ENCODE measurements at places on chromosomes 2 and 18.

DNA sequence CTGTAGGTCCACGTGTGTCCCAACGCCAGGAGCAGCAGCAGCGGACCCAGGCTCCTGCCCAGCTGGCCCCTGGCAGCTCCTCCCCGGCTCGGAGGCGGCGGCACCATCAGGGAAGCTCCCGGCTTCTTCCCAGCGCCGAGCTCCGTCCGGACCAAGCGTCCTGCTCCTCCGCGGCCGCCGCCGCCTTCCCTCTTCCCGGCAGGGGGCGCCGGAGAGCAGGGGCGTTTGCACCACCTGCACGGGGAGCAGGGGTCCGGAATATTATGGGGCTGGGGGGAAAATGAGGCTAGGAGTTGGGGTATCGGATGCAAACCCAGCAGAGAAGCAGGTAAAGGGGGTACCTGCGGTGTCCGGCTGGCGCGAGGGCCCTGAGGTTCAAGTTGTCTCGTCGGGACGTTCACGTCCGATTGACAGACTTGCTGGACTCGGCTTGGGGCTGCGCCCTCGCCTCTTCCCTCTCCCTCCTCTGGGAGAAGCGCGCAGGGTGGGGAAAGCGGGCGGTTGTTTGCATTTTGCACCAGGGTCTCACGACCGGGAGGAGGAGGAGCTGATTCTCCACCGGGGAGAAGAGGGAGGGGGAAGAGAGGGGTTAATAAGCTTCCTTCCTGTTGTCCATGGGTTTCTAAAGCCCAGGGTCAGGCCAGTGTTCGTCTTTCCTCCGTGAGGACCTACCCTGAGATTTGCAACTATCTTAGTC, at the start of gene CCBE1:
CCBE1 (minus strand) TSS at position 188 of the 697 bp plus-strand sequence.
- peak; percentile 71 for DNase-seq

GRCh38 chr2:140442319-140442718, 1662.1 kb upstream of the NXPH2 start:
- no peak for DNase-seq

GRCh38 chr18:5611221-5611620, 67.4 kb upstream of the EPB41L3 start:
- DNase-seq: no peak

DNA sequence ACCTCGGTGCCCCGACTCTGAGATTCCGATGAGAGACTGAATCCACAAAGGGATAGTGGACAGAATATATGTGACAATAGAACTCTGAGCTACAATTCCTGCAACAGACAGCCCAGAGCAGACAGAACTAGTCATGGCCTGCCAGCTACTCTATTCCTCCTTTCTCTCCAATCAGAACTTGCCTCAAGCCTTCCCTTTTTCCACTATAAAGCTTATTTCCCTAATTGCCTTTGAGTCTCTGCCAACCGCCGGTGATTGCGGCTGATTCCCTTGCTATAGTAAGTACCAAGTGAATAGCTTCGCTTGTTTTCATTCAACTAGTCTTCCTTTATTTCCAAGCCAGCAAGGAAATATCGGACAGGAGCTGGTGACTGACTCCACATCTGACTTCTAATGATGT, 96.8 kb downstream of the DSC3 start:
- DNase-seq: no peak

- peak; percentile 33 for DNase-seq
Observed at GRCh38 chr2:69291004-69291650, 95.9 kb downstream of the GFPT1 start.

DNA sequence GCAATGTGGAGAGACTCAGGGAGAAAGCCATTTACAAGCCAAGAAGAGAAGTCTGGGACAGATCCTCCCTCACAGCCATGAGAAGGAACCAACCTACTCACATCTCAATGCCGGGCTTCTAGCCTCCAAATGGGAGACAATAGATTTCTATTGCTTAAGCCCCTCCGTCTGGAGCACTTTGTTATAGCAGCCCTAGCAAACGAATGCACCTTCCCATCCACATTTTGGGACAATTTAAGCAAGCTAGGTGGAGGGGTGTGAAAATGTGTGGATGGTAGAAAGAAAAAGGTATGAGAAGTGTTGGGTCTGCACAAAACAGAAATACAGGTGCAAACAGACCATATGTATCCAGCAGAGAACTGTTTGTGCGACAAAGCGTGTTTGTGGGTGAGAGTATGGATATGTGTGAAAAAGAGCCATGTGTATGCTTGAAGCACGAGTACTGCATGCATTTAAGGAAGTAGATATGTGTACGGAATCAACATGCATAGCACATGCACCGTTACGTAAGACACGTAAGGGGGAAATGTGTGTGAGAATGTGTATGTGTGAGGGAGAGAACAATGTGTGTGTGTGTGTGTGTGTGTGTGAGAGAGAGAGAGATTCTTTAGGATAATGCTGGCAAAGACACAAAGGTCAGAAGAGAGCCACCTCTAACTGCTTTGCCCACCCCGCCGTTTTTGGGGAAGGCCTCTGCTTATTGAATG, 13.1 kb upstream of the E2F6 start:
- DNase-seq: no peak

DNA sequence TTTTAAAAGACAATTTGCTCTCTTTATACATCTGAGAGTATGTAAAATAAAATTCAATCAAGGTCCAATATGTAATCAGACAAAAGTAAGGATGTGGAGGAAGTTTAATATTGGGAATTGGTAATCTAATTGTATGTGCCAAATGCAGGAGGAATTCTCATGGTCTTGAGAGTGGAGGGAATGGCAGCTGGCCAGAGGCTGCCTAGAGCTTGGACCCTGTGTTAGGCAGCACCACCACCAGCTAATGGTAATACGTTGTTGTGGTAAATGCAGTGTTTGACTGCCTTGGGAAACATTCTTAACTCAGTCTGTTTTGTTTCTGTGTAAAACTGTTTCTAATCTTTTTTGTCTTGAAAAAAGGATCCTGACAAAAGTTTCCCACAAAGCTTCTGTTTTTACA, 30.0 kb downstream of the GALNT1 start:
- no peak for DNase-seq

- DNase-seq: peak; percentile 80
Observed at GRCh38 chr18:51235009-51235789, 37.7 kb upstream of the MEX3C start.

Measured in HT1080 (cell line).